AG10803 (cell line): ENCODE measurements at places on chromosomes 1 and 21.

GRCh38 chr1:92095874-92096273, 15.7 kb downstream of the BTBD8 start:
- DNase-seq = no peak

DNA sequence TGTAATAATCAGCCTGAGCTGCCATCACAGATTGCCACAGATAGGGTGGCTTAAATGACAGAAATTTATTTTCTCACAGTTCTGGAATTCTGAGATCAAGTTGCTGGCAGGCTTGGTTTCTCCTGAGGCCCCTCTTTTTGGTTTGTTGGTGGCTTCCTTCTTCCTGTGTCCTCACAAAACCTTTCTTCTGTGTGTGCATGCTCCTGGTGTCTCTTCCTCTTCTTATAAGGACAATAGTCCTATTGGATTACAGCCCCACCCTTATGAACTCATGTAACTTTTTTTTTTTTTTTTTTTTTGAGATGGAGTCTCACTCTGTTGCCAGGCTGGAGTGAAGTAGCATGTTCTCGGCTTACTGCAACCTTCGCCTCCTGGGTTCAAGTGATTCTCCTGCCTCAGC, 41.0 kb upstream of the F3 start:
- DNase-seq = no peak

DNA sequence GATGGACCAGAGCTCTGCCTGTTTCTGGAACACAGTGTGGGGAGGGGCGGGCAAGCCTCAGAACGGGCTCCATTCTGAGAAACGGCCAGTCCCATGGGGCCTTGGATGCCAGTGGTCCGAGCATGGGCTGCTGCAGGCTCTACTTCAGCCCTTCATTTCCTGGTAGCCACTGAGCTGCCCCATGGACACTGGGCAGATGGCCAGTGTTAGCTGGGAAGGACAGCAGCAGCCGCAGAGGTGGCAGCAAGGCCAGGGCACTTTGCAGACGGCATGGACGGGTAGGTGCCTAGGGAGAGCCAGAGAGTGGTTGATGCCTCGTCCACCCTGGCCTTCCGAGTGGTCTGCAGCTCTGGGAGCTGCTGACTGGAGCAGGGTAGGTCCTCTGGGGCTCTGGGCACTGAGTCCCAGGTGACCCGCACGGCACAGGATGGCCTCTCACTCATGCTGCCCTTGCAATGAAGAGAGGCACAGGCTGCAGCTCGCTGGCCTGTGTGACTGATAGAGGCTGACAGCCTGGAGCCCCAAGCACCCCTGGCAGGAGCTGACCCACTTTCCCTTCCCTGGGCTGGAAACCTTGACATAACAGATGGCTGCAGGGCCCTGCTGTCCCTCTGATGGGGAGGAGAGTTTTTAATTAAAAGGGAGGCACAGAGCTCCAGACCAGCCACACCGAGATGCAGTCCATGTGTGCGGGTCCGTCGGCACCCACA, 87.7 kb upstream of the COL6A1 start:
- no peak for DNase-seq

- peak; percentile 45 for DNase-seq
Observed at GRCh38 chr1:211420389-211420788, 71.6 kb downstream of the RD3 start.

GRCh38 chr1:182718311-182718710, 33.9 kb upstream of the RGS8 start:
- no peak for DNase-seq

- peak; percentile 51 for DNase-seq
Observed at GRCh38 chr1:107965110-107965991, at the start of gene VAV3. Gene VAV3, minus strand, starts transcription at chr1:107965180. Its CDS starts 311 bp downstream, at chr1:107964869.

GRCh38 chr21:38914528-38915293, 109.0 kb downstream of the ETS2 start:
- no peak for DNase-seq

DNA sequence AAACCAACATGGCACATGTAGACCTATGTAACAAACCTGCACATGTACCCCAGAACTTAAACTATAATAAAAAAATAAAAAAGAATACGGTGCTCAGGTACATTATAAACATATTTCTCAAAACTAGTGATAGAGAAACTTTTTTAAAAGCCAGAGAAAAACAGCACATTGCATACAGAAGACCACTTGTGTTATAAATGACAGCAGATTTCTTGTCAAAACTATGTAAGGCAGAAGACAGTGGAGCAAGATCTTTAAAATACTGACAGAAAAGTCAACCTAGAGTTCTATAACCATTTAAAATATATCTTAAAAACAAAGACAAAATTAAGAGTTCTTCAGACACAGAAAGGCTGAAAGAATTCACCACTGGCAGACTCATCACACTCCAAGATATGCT, 144.7 kb downstream of the NEGR1 start:
- no peak for DNase-seq

- no peak for DNase-seq
Observed at GRCh38 chr1:246417813-246418564, 89.1 kb downstream of the SMYD3 start.

- DNase-seq = peak; percentile 51
Observed at GRCh38 chr1:111334169-111334568, 43.5 kb downstream of the CHIA start.

DNA sequence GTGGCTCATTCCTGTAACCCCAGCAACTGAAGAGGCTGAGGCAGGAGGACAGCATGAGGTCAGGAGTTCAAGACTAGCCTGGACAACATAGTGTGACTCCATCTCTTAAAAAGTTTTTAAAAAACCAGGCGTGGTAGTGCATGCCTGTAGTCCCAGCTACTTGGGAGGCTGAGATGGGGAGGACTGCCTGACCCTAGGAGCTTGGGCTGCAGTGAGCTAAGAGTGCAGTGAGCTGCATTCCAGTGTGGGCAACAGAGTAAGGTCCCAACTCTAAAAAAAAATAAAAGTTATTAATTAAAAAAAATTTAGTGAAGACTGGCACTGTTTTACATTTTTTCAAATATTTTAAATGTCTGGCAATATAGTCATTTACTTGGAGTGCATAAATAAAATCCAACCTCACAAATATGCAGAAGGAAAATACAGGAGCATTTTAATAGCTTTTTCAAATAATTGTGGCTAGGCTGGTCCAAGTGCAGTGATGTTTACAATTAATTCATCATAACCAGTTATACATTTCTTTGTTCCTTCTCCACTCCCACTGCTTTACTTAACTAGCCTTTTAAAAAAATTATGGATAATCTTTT, 10.8 kb downstream of the ZBTB8OS start:
- DNase-seq = peak; percentile 87

DNA sequence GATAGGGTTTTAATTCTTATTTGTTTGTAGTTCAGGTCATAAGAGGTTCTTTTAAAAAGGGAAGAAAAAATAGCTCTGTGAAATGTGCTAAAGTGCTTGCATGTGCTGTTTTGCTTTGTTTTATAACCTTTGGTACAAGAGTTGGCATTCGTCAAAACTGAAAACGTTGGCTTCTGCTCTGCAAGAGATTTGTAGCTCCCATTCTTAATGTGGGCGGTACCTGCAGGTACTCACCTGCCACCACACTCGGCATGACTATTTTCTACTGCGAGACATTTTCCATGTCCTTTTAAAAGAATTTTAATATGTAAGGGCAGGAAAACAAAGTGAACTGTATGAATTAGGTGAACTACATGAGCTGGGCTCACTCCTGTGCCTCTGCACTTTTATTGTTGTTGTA, 92.6 kb downstream of the ADARB1 start:
- DNase-seq = no peak

DNA sequence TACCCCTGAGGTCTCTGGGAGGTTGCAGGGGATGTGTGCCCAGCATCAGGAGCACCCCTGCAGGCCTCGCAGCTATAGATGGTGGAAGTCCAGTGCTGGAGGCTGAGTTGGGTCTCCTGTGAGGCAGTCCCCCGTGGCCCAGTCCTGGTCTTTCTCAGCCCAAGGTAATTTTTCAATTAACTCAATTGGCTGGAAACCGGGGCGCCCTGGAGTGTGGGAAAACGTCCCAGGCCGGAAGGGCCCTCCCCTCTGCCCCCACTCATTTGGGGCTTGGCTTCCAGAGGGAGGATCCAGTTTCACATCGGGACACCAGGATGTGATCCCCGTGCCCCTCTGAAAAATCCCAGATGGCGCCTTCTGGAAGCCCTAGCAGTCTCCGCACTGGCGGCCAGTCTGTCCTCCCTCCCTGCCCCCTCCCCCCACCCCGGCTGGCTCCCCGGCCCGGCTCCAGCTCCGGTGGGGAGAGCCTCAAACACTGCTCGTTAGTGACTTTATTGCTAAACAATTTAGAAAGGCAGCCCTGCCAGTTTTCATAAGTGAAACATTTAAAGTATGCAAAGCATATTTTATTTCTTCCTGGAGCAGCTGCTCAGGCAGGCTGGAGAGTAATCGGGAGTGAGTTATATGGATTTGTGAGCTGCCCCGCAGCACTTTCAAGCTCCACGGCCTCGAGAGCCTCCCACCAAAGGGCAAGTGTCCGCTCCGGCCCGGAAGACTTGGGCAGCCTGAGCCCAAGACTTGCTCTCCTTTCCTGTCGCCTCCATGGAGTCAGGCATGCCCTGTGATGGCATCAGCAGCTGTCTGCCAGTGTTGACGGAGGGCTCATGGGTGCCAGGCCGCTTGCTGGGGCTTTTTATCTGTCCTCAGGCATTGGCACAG, 208.2 kb upstream of the TMEM51 start:
- DNase-seq = peak; percentile 96

GRCh38 chr1:248599396-248599795, 1.9 kb upstream of the OR2T10 start:
- no peak for DNase-seq

DNA sequence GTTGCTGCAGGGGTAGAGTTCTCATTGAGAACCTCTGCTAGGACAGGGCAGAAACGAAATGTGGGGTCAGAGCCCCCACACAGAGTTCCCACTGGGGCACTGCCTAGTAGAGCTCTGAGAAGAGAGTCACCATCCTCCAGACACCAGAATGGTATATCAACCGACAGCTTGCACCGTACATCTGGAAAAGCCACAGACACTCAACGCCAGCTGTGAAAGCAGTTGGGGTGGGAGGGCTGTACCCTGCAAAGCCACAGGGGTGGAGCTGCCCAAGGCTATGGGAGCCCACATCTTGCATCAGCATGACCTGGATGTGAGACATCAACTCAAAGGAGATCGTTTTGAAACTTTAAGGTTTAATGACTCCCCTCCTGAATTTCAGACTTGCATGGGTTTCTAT, 284.0 kb upstream of the DEPDC1 start:
- DNase-seq = no peak

- no peak for DNase-seq
Observed at GRCh38 chr1:66298464-66298863, 235.5 kb upstream of the SGIP1 start.

GRCh38 chr1:84573967-84574842, at the start of gene CTBS:
Gene CTBS, minus strand, starts transcription at chr1:84574440. Its CDS starts 25 bp downstream, at chr1:84574415.
- peak; percentile 84 for DNase-seq

GRCh38 chr1:49318218-49318617, 541.5 kb upstream of the BEND5 start:
- DNase-seq = no peak

- no peak for DNase-seq
Observed at GRCh38 chr1:204257446-204257845, 43.7 kb upstream of the GOLT1A start.

GRCh38 chr1:84861516-84861915, 31.5 kb downstream of the LPAR3 start:
- no peak for DNase-seq

DNA sequence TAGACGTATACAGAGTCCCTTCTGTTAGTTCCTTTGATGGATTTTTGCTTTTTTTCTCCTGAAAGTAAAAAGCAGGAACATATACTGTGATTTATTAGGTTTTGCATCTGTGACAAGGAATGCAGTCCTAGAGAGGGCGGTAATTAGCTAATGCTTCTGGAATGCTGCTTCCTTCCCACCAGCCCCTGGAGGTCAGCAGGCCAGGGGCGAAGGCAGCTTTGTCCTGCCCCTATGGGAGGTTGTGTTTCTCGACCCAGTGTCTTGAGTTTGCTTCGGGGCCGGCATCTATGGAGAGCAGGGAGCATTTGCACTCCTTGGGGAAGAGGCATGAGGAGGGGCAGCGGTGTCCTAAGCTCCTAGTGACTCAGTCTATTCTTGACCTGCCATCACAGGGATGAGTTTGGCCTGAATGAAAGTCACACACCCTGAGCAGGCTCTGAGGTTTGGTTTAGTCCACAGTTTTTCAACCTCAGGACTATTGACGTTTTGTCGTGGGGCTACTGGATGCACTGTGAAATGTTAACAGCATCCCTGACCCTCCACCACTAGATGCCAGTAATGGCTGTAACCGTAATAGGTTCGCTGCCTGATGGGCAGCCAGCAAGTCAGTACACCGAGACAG, 85.0 kb upstream of the KCNJ15 start:
- DNase-seq = peak; percentile 67

DNA sequence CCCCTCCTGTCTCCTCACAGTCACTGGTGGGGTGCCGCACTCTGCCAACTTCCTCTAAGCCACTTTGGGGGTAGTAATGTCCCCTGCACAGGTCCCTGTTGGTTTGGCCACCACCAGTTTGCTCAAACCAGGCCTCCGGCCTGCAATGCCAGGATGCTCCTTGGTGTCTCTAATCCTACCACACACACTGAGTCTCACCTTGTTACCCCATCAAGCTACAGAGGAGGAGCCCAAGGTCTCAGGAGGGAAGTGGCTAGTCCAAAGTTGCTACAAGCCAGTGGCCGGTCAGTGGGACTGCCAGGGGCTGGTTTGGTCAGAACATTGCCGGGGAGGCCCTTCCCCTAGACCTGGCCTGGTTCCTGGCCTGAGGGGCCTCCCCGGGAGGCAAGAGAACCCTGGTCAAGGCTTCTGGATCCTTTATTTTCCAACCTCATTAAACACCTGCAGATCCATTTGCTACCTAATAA, 21.5 kb upstream of the LRP8 start:
- DNase-seq = no peak

DNA sequence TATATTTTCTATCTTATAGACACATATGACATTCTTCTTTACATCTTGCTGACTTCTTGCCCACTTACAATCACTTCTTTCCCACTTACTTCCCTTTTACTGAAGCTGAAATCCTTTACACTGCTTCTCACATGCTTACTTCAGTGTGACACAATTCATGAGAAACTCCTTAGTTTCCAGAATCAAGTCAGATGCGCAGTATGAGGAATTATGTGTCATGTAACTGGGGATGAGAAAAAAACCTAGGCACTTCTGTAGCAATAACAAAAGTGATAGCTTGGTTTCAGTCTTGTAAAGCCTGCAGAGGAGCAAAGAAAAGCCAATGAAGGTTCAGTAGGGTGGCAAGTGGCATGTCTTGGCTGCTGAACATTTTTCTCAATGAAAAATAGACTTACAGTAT, 566.2 kb upstream of the RGS18 start:
- no peak for DNase-seq

- no peak for DNase-seq
Observed at GRCh38 chr1:231335663-231336602, 1.7 kb downstream of the EXOC8 start.

- no peak for DNase-seq
Observed at GRCh38 chr1:59397139-59397858, 100.4 kb downstream of the FGGY start.
